ENCODE measurements at places on chromosomes 7 and 10.

DNA sequence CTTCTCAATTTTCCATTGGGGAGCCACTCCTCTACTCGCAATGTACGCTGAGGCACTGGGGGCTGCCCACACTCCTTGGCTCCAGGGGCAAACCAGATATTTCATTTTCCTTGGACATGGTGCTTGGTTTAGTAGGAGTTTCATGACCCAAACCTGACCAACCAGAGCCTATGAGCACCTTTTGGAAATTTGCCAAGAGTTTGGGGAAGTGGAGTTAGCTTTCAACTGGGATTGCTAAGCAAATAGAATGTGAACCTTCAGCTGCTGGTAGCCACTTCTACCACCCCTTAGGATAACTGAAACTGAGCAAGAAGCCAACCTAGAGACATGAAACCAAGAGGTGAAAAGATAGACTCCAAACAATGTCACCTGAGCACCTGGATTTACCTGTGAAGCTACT is 74.9 kb upstream of the COL13A1 start:
- no peak for DNase-seq

DNA sequence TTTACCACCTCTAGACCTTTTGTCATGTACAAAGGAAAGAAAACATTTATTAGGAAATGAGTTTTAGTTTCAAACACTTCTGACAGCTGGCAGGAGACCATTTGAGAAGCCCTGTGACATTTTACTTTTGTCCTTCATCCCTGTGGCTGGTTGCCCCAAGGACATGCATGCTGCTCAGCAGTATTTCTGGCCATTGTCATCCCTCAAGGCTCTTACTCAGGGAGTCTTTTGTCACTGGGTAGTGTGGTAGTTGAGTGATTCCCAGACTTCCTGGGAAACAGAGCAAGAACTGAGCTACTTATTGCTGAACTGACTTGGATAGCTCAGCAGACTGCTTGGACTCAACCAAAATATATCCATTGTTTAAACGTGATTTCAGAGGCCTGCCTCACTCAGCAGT is 142.8 kb downstream of the LRRC4 start:
- DNase-seq = no peak

- no peak for DNase-seq
Observed at GRCh38 chr7:6478186-6478585, 30.4 kb upstream of the DAGLB start.

DNA sequence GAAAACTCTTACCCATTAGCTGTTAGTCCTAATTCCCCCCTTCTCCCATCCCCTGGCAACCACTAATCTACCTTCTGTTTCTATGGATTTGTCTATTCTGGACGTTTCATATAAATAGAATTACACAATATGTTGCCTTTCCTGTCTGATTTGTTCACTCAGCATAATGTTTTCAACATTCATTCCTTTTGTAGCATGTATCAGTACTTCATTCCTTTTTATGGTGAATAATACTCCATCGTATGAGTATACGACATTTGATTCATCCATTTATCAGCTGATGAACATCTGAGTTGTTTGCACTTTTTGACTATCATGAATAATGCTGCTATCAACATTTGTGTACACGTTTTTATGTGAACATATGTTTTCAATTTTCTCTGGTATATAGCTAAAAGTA is 4.4 kb upstream of the FRAT1 start:
- DNase-seq = no peak
